ENCODE measurements at places on chromosomes 16 and 17. TPM values are rescaled to one million over a fixed set of nuclear protein-coding genes. Genes with fewer than 3 reads are reported as not detected.
A peak's percentile ranks its signal among the peaks of the same experiment; 100 is the strongest.

The PRRT2 gene
- 0.89 TPM for total RNA-seq

DNA sequence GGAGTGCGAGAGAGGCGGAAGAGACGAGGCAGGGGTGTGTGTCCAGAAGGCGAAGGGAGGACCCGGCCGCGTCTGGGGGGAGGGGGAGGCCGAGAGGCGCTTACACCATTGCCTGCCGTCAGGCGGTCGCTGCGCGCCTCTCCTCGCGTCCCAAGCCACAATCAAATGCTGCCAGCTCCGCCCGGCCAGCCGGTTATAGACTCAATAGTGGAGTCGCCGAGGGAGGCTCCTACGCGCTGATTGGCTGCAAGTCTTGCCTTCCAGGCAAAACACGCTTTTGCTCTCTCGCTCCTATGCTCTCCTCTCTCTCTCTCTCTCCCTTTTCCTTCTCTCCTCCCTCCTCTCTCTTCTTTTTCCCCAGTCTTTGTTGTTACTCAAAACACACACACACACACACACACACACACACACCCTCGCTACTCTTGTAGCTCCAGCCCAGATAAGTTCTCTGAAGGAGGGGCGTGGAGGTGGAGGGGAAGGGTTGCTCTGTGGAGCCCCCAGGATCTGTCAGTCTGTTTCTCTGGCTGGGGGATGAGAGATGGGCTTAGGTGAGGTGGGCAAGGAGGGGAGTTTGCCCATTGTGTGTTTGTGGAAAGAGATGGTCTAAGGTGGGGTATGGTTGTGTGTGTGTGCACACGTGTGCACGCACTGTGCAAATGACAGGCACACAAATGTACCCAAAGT is at the start of gene DLX3:
DLX3 (minus strand) TSS at position 170 of the 684 bp plus-strand sequence. CDS start 226 bp downstream, outside the sequence.
- peaks cover 51% of the 10 kb centered on the region for H3K4me1 ChIP-seq
- H3K36me3 ChIP-seq, result no peaks in the 10 kb centered on the region
- no peak within 1 kb of the TSS for H3K27ac ChIP-seq
- H3K4me3 ChIP-seq, result peak within 1 kb of the TSS; percentile 46

DNA sequence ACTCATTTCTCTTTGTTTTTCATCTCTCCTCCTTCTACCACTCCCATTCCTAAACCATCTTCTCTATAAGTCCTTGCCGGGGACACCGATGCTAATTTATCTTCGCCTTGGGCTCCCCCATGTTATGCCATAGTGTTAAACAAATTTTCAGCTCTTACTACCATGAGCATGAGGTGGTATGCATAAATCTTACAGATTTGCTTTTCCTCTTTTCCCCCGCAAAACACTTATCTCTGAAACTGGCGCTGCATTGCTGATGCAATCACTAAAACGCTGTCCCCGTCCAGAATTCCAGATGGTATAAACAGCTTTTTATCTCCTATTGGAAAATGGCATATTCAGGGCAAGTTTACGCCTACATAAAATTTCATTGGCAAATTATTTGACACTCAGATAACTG is 673.6 kb upstream of the CDH8 start:
- no peak overlapping the region for H3K27ac ChIP-seq
- no peak overlapping the region for H3K4me3 ChIP-seq
- no peaks in the 10 kb centered on the region for H3K27me3 ChIP-seq
- H3K4me1 ChIP-seq, result no peaks in the 10 kb centered on the region
- H3K36me3 ChIP-seq, result no peaks in the 10 kb centered on the region

The CRHR1 gene
- total RNA-seq, result not detected

- no peak overlapping the region for H3K4me3 ChIP-seq
- no peaks in the 10 kb centered on the region for H3K36me3 ChIP-seq
- H3K27ac ChIP-seq, result no peak overlapping the region
Observed at GRCh38 chr17:27424516-27424915, 31.7 kb upstream of the KSR1 start.

DNA sequence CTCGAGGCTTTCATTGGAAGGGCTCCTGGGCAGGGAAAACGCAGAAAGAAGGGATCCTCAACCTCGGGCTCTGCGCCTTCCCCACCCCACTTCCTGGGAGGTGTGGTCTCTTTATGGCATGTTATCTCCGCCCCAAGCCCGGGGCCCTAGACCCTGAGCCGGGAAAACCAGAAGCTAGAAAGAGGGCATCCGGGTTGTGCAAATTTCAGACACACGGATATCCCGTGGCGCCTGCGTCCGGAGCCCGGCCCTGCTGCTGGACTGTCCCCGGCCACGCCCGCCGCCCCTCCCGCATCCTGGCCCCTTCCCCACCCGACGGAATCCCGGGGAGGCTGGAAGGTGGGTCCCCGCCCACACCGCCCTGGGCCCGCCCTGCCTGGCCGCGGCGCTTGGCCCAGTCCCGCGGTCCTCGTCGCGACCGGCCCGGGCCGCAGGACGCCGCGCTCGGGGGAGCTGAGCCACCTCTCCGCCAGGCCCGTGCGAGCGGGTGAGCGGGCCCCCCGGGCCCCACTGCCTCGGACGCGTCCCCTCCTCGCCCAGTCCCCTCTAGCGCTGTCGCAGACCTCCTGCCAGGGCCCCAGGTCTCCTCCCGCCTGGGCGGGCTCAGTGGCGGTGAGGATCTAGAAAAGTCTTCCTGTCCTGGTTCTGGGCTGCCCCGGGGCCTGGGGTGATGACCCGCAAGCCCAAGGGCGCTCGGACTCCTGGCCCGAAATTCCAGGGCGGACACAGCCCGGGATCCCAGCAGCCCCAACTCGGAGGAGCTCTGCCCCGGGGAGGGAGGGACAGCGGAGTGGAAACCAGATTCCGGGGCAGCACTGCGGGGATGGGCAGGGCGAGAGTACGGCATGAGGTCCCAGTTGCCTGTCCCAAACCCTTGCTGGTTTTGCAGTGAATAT is at the start of gene SLC16A5:
SLC16A5 (plus strand) TSS at position 397 of the 896 bp plus-strand sequence. CDS start 5,683 bp downstream, outside the sequence.
- H3K36me3 ChIP-seq, result no peaks in the 10 kb centered on the region
- peak within 1 kb of the TSS; percentile 69 for H3K27ac ChIP-seq
- H3K4me1 ChIP-seq, result peaks cover 47% of the 10 kb centered on the region
- peak; percentile 89 for DNase-seq
- H3K4me3 ChIP-seq, result no peak within 1 kb of the TSS

The ITGAL gene
- 0.56 TPM for total RNA-seq

Measured in thyroid gland (tissue), 4 donors.